CD4-positive, alpha-beta memory T cell (primary cell): ENCODE measurements at places on chromosomes 3 and 15. TPM values are rescaled to one million over a fixed set of nuclear protein-coding genes. Genes with fewer than 3 reads are reported as not detected.

Gene KATNBL1
- 37.9 TPM for total RNA-seq

Gene PTH1R
- not detected for total RNA-seq

Gene CELSR3
- 3.5 TPM for total RNA-seq

Gene ADPRH
- 1.4 TPM for total RNA-seq

Gene UQCRC1
- 91.3 TPM for total RNA-seq

Gene WDR93
- total RNA-seq = not detected

Gene CIB2
- 1.7 TPM for total RNA-seq

- H3K27me3 ChIP-seq = no peaks in the 10 kb centered on the region
- H3K36me3 ChIP-seq = no peaks in the 10 kb centered on the region
- no peak overlapping the region for H3K27ac ChIP-seq
- peaks cover 56% of the 10 kb centered on the region for H3K4me1 ChIP-seq
- no peak overlapping the region for H3K4me3 ChIP-seq
These were observed 89.1 kb downstream of the XXYLT1 start for GRCh38 chr3:195181741-195182469.

DNA sequence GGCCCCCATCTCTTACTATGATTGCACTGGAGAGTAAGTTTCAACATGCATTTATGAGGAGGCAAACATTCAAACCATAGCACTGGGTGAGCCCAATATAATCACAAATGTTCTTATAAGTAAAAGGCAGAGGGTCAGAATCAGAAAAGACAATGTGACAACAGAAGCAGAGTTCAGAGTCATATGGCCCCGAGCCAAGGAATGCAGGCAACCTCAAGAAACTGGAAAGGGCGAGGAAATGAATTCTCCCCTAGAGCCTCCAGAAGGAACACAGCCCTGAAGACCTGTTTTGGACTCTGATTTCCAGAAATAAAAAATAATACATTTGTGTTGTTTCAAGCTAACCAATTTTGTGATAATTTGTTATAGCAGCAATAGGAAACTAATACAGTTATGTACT lies 81.3 kb upstream of the ABI3BP start:
- H3K4me1 ChIP-seq = no peaks in the 10 kb centered on the region
- H3K27ac ChIP-seq = no peak overlapping the region
- no peak for DNase-seq
- no peaks in the 10 kb centered on the region for H3K36me3 ChIP-seq

- no peaks in the 10 kb centered on the region for H3K36me3 ChIP-seq
- no peak overlapping the region for H3K4me3 ChIP-seq
- DNase-seq = no peak
- no peak overlapping the region for H3K27ac ChIP-seq
- H3K4me1 ChIP-seq = no peaks in the 10 kb centered on the region
These were observed 44.8 kb upstream of the RPS17 start for GRCh38 chr15:82585072-82585471.

DNA sequence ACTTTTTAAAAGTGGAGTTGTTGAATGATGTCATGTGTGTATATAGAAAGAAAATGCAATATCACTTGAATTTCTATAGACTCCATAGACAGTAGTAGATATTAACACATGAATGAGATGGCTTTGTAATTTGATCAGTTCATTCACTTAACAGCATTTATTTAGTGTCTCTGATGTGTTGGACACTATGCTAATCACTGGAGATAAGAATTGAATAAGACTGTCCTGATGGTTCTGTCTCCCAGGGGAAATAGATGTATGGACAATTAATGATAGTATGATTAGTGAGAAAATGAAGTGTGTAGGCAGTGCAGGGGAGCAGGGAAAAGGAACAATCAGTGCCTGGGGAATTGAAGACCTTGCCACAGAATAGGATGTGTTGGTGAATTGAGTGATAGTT lies 72.9 kb downstream of the RIOX2 start:
- H3K36me3 ChIP-seq = no peaks in the 10 kb centered on the region
- DNase-seq = no peak
- no peaks in the 10 kb centered on the region for H3K27me3 ChIP-seq
- H3K4me1 ChIP-seq = no peaks in the 10 kb centered on the region
- no peak overlapping the region for H3K4me3 ChIP-seq

DNA sequence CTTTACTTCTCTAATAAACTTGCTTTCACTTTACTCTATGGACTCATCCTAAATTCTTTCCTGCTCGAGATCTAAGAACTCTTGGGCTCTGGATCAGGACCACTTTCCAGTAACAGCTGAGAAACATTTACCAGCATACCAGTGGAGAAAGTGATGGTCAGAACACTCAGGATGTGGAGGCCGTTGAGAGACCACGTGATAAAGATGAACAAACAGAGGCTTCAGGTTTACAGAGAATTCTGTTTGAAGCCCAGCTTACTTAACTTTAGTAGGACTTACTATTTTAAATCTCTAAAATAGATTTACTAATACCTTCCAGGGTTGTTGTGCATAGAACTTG lies 57.0 kb downstream of the FRMD4B start:
- H3K36me3 ChIP-seq = no peaks in the 10 kb centered on the region
- H3K4me3 ChIP-seq = no peak overlapping the region
- H3K27ac ChIP-seq = no peak overlapping the region
- H3K27me3 ChIP-seq = no peaks in the 10 kb centered on the region
- peaks cover 29% of the 10 kb centered on the region for H3K4me1 ChIP-seq

- no peak for DNase-seq
- H3K36me3 ChIP-seq = no peaks in the 10 kb centered on the region
- H3K27me3 ChIP-seq = no peaks in the 10 kb centered on the region
- no peak overlapping the region for H3K4me3 ChIP-seq
These were observed 115.7 kb downstream of the WNT7A start for GRCh38 chr3:13764161-13764560.

- peaks cover 13% of the 10 kb centered on the region for H3K4me1 ChIP-seq
- H3K27me3 ChIP-seq = no peaks in the 10 kb centered on the region
- DNase-seq = no peak
- no peak overlapping the region for H3K4me3 ChIP-seq
These were observed 156.6 kb downstream of the MCTP2 start for GRCh38 chr15:94387849-94388441.

DNA sequence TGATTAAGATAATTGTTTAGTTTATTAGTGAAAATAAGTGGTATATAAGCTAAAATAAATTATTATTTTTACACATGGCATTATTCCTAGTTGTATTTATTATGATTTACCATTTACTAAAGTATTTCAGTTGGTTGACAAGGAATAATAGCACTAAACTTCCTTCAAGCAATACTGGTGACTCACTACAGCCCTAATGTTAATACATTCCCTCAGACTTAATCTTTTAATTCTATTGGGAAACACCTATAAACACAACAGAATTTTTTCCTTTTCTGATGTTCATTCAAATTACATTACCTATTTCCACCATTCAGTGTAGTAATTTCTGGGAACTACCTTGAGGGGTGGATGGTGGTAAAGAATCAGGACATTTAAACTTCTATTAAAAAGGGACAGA lies 264.0 kb downstream of the TIGIT start:
- H3K4me1 ChIP-seq = no peaks in the 10 kb centered on the region
- H3K27me3 ChIP-seq = no peaks in the 10 kb centered on the region
- no peak overlapping the region for H3K27ac ChIP-seq
- no peak overlapping the region for H3K4me3 ChIP-seq
- DNase-seq = no peak
- H3K36me3 ChIP-seq = no peaks in the 10 kb centered on the region

GRCh38 chr15:52923626-52924025 lies 133.5 kb upstream of the ONECUT1 start:
- no peak for DNase-seq
- no peak overlapping the region for H3K4me3 ChIP-seq
- H3K27ac ChIP-seq = no peak overlapping the region
- no peaks in the 10 kb centered on the region for H3K36me3 ChIP-seq
- H3K27me3 ChIP-seq = no peaks in the 10 kb centered on the region

DNA sequence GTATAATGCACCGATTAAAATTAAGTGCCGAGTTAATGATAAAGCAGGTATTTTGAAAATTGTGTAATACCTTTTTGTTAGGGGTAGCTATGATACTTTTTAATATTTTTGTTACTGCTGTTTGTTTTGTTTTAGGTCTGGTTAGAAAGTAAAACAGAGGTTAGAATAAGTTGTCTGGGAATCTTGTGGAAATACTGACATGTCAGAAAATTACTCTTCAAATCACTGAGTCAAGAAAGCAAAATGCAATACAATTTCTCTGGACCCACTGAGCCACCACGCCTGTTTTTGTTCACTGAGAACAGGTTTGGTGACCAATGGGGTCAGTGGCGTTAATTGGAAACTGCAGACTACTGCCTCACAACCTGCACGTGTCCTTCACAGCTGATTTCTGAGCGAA lies 601.6 kb downstream of the UNC13C start:
- H3K4me3 ChIP-seq = no peak overlapping the region
- H3K36me3 ChIP-seq = no peaks in the 10 kb centered on the region
- no peak for DNase-seq
- no peaks in the 10 kb centered on the region for H3K27me3 ChIP-seq

DNA sequence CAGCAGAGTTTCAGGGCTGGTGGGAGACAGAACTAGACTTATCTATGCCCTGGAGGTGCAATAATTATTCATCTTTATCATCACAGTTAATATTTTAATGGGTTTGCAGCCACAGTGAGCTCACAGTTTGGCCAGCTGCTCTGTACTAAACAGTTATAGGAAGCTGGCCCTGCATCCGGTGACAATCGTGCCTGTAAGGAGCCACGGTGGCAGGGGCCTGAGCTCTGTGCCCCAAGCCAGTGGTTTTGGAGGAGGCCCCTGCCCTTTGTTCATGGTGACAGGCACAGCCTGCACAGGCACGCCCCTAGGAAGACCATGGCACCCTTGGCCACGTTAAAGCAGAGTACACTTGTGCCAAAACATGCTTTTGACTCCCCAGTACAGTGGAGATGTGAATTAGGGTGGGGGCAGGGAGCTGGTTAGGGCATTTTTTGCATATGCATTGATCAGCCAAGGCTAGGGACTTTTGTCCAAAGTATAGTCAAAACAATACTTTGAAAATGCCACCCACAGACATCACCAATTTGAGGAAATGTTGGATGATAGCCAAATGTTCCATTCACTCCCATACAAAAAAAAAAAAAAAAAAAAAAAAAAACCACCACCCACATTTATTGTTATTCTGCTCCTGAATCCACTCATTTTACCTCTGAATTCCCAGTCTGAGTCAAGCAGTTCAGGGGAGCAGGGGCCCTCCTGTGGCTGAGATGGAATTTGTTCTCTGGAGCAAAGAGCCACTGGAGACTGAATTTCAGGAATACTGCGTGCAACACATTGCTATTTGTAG lies 3.4 kb upstream of the RFTN1 start:
- no peaks in the 10 kb centered on the region for H3K36me3 ChIP-seq
- peaks cover 36% of the 10 kb centered on the region for H3K4me1 ChIP-seq
- no peaks in the 10 kb centered on the region for H3K27me3 ChIP-seq
- no peak for DNase-seq
- H3K4me3 ChIP-seq = no peak overlapping the region
- H3K27ac ChIP-seq = no peak overlapping the region

DNA sequence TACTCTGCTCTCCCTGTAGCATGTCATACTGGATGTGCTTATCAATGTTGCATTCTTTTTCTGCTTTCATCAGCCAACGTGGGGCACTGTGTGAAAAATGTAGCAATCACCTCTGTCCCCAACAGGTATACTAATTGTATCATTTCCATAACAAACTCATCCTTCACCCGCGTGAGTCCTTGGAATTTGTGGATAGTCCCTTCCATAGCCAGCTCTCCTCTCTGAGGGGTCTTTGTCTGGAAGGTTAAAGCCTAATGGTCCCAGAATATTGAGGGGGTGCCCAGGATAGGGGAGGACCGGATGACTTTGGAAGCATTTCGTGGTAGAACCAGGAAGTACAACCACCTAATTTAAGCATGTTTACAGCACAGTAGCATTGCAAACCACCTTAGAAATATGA lies 124.6 kb downstream of the FOXB1 start:
- no peaks in the 10 kb centered on the region for H3K27me3 ChIP-seq
- H3K27ac ChIP-seq = no peak overlapping the region

- no peak overlapping the region for H3K27ac ChIP-seq
- H3K27me3 ChIP-seq = no peaks in the 10 kb centered on the region
- H3K4me1 ChIP-seq = peaks cover 7% of the 10 kb centered on the region
- peaks cover 80% of the 10 kb centered on the region for H3K36me3 ChIP-seq
These were observed 66.8 kb downstream of the RPL39L start for GRCh38 chr3:187072511-187072910.

GRCh38 chr15:88029696-88030095 lies 226.8 kb downstream of the NTRK3 start:
- DNase-seq = no peak
- no peaks in the 10 kb centered on the region for H3K36me3 ChIP-seq
- no peaks in the 10 kb centered on the region for H3K4me1 ChIP-seq
- H3K27me3 ChIP-seq = no peaks in the 10 kb centered on the region
- no peak overlapping the region for H3K27ac ChIP-seq

DNA sequence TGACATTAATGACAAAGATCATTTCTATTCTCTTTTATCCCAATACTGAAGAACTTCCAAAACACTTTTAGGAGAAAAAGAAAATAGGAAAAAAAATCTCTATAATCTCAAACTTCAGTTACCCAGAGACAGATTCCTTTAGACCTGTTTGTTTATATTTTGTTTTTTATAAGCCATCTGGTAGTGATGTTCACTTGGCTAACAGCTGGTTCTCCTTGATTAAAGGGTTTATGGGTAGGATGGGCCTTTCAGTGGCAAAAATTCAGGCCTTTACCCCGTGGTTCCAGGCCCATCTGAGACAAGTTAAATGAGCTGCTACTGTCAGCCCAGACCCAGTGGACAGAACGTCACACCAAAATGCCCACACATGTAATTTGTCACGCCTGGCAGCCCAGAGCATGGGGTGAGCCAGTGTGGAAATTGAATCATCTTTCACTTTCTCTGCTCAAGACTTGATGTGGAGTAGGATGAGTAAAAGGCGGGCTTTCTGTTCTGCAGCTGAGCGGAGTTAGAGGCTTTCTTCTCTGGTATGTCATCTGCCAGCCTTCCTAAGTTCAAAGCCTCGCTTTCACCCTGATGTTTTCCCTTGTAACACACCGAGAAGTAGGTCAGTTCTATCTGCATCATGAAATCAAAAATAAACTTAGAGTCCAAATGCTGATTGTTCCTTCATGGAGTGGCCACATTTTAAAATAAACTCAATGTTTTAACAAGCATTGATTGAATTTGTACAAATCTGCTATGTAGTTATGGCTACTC lies 62.5 kb upstream of the SKOR1 start:
- peaks cover 42% of the 10 kb centered on the region for H3K4me1 ChIP-seq
- H3K36me3 ChIP-seq = no peaks in the 10 kb centered on the region
- peak; percentile 32 for DNase-seq
- no peaks in the 10 kb centered on the region for H3K27me3 ChIP-seq

GRCh38 chr15:63190769-63191649 lies 1.6 kb downstream of the RAB8B start:
- DNase-seq = no peak
- H3K27me3 ChIP-seq = no peaks in the 10 kb centered on the region
- H3K4me1 ChIP-seq = peaks cover 63% of the 10 kb centered on the region
- no peaks in the 10 kb centered on the region for H3K36me3 ChIP-seq
- H3K4me3 ChIP-seq = peak overlapping the region; percentile 75

GRCh38 chr3:183981990-183982644 lies 35.6 kb downstream of the ABCC5 start:
- H3K27ac ChIP-seq = no peak overlapping the region
- peaks cover 21% of the 10 kb centered on the region for H3K36me3 ChIP-seq
- H3K27me3 ChIP-seq = no peaks in the 10 kb centered on the region
- no peak for DNase-seq
- H3K4me3 ChIP-seq = no peak overlapping the region

- peak overlapping the region; percentile 93 for H3K27ac ChIP-seq
- H3K4me3 ChIP-seq = peak overlapping the region; percentile 52
- H3K27me3 ChIP-seq = no peaks in the 10 kb centered on the region
- H3K4me1 ChIP-seq = peaks cover 27% of the 10 kb centered on the region
- DNase-seq = peak; percentile 70
- peaks cover 14% of the 10 kb centered on the region for H3K36me3 ChIP-seq
These were observed 1.4 kb downstream of the HTD2 start for GRCh38 chr3:58307639-58308215.

- DNase-seq = no peak
- no peaks in the 10 kb centered on the region for H3K36me3 ChIP-seq
- no peaks in the 10 kb centered on the region for H3K27me3 ChIP-seq
- H3K27ac ChIP-seq = no peak overlapping the region
- H3K4me3 ChIP-seq = no peak overlapping the region
- H3K4me1 ChIP-seq = no peaks in the 10 kb centered on the region
These were observed 536.9 kb downstream of the ZIC1 start for GRCh38 chr3:147945968-147946519.
